ENCODE measurements at places on chromosomes 2 and 18. TPM values are rescaled to one million over a fixed set of nuclear protein-coding genes. Genes with fewer than 3 reads are reported as not detected.

The KCNS3 gene
- total RNA-seq, result 13.7 TPM

The IL36RN gene
- 11.6 TPM for total RNA-seq

The ERMN gene
- total RNA-seq, result not detected

The GALNT13 gene
- total RNA-seq, result not detected

The ST3GAL5 gene
- 14.3 TPM for total RNA-seq

The RPRM gene
- not detected for total RNA-seq

The NLRC4 gene
- not detected for total RNA-seq

The PLEKHA3 gene
- 3.9 TPM for total RNA-seq

The RBKS gene
- 0.78 TPM for total RNA-seq

The SLC38A11 gene
- not detected for total RNA-seq

The GALR1 gene
- total RNA-seq, result not detected

The ANO7 gene
- total RNA-seq, result 0.79 TPM

The RTP5 gene
- total RNA-seq, result not detected

The CTLA4 gene
- not detected for total RNA-seq

The TTN gene
- not detected for total RNA-seq

The MC2R gene
- total RNA-seq, result not detected

The KIAA2012 gene
- not detected for total RNA-seq

The WDR12 gene
- 31.5 TPM for total RNA-seq

The BCL2L11 gene
- total RNA-seq, result 3.5 TPM

The MROH2A gene
- not detected for total RNA-seq

The SCN2A gene
- total RNA-seq, result 0.07 TPM

The GKN2 gene
- total RNA-seq, result not detected

Data from airway epithelial cell (primary cell).